ENCODE measurements at places on chromosomes 3 and 15.

DNA sequence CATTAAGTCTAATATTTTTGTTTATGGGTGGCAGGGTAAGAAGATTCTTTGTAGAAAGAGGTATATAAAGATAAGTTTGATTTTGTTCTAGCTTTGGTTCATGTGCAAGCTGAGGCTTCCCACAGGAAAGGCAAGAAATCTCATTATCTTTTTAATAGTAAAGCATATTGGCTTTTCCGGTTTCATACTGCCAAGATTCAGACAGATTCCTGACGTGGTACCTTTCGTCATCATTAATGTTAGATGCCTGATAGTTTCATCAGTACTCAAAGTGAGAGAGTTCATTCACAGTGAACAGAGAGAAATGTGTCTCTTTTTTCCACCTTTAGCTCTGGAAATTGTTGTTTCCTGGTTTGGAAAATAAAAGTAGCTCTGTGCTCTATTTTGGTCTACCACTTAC lies 16.5 kb downstream of the TPM1 start:
- no peak for DNase-seq

DNA sequence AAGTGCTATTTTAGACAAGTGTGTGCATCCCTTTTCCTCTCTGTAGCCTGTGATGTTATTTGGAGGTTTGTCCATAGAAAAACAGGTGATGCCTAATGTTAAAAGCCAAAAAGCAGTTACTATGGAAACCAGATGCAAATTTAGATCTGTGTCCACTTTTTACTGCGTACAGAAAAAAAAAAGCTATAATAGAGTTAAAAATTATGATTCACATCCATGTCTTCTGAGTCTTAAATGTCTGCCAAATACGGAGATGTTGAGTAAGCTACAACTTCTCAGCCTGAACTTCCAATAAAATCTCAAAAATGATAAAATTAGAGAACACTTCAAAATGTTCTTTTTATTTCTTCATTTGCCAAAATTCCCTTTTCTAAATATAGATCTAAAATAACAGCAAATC lies 74.2 kb upstream of the GAP43 start:
- no peak for DNase-seq

DNA sequence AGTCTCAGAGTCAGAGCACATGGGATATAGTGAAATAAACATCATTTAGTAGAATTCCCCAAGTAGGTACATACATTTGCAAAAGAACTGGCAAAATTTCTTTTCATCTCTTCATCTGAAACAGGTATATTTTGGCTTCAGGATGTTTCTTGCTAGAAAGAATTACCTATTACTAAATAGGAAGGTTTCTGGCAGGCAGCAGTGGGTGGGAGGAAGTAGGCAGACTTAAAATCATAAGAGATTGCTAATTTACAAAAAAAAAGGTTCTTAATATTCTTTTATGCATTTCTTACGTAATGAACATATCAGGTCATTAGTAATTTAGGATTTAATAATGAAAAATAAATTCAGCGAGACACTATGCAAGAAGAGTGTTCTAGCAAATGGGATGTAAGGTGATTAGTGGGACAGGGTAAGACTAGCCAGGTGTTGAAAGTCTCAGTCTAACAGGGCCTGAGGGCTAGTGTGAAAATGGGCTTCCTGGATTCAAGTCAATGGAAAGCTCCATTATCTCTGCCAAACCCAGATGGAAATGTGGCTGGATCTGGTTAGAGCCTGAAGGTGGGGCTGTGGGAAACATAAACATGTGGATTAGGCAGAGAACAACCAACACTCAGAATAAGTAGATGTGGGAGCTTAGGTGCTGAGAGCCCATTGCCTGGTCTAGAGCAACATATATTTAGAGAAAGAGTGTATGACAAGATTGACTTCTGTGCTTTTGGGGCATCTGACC lies 127.4 kb upstream of the FEZF2 start:
- DNase-seq = no peak

- DNase-seq = no peak
Observed at GRCh38 chr15:37056177-37057121, 43.9 kb downstream of the MEIS2 start.

DNA sequence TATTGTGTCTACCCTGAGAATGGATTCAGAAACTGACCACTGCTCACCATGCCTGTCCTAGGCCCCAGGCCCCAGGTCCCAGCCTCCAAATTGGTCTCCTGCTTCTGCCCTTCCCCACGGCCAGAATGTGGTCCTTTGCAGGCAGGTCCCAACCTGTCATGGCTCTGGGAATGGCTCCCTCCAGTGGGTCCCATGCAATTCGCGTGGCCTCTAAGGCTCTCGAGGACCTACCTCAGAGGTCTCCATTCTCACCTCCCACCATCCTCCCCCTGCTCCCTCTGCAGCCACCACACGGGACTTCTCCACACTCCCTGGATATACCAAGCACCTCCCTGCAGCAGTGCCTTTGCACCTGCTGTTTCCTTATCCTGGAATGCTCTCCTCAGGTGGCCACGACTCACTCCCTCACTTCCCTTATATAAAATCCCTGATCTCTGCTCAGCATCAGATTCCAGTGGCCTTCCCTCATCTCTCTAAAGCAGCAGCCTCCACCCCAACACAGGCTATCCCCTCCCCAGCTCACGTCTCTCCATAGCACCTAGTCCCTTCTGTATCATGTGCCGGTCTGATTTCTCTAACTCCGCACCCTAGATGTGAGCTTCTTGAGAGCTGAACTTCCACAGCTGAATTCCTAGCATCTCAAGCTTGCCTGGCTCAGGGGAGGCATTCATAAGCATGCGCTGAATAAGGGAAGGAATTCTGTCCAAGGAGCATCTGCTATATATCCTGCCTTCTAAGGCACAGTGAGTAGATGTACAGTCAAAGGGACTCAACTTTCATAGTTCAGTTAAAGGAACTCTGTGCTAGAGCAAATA lies 56.9 kb downstream of the ARRDC4 start:
- no peak for DNase-seq

DNA sequence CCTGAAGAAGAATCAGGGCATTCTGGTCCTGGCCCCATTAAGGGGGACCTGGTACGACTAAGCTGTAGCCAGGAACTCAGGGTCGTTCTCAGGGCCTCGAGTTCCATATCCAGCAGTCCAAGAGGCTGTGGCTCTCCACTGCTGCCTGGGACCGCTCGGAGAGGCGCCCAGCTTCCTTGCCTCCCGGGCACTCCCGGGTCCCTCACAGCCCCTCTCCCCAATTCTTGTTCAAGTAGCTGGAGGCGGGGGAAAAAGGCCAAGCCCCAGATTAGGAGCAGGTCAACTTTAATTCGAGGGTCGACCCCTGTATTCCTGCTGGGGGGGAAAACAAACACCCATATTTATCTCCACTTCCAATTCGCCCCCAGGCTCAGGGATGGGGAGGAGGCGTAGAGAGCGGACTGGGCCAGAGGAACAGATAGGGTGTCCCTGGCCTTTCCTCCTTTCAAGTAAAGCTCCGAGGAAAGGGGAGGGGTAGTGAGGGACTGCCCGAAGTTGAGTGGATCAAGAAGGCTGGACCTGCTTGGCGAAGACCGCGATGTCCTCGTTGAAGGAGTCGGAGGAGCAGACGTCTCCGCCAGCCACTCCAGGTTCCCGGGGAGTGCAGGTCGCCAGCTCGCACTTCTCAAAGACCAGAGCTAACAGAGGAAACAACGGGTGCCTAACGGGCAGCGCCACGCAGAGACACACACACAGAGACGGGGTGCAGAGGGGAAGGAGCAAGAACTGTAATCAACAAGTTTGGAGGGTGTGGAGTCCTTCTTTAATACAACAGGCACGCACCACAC lies 4.4 kb downstream of the MEIS2 start:
- no peak for DNase-seq

- DNase-seq = no peak
Observed at GRCh38 chr3:180073561-180073960, 36.8 kb upstream of the PEX5L start.

GRCh38 chr3:57758686-57759085 lies 2.6 kb downstream of the SLMAP start:
- DNase-seq = no peak

GRCh38 chr3:135981701-135982403 lies 16.3 kb downstream of the PPP2R3A start:
- no peak for DNase-seq

GRCh38 chr15:93321881-93322282 lies 232.9 kb upstream of the RGMA start:
- no peak for DNase-seq

DNA sequence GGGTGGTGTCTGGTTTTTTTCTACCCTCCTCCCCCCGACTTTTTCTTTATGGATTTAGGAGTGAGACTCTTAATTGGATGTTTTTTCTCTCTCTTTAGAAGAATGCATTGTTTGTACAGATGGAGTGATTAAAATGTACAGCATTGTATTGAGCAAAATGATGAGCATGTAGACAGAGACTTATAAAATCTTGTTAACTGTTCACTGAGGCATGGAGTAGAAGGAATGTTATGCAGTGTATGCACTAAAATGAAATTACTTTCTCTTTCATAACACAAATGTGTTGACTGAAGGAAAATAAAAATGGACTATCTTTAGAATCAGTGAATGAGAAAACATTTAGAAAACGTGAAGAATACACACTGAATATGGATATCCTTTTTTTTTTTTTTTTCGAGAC lies 39.8 kb downstream of the ZFAND6 start:
- no peak for DNase-seq

- no peak for DNase-seq
Observed at GRCh38 chr3:65436580-65436979, 602.1 kb downstream of the MAGI1 start.

- no peak for DNase-seq
Observed at GRCh38 chr3:160738048-160738447, 18.0 kb upstream of the PPM1L start.

DNA sequence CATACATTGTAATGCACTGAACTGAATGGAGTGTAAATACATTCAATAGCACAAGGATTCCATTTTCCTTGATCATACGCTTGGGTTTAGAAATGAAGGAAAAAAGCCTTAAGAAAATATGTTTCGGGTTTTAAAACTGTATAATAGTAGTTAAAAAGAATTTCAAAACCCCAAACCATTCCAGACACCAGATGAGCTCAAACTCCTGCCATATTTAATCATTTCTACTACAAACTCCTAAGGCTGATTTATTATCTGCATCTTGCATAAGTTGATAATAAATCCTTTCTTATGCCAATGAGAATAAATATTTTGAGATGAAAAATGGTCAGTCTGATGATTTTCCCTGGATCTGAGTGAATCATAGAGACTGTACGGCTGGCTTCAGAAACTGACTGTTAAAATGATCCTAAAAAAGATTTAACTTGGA lies 51.0 kb downstream of the NR1D2 start:
- no peak for DNase-seq

DNA sequence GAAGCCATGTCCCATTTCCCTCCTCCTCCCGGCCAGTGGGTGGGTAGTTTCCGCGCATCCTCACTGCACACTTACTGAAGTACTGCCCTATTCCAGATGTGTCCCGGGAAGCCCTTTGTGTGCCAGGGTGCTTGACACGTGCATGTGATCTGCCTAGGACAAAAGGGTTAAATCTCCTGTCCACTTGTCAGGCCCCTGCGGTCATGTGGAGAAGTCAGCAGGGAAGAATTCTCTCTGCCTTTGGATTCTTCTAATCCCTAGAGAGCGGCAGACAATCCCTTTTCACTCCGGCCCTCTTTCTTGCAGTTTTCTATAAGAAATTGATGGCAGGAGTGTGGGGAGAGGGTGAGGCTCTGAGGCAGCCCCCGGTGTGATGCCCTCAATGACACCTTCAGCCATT lies 19.8 kb downstream of the ST8SIA2 start:
- no peak for DNase-seq

GRCh38 chr3:113912552-113913236 lies 35.1 kb upstream of the ZDHHC23 start:
- no peak for DNase-seq

DNA sequence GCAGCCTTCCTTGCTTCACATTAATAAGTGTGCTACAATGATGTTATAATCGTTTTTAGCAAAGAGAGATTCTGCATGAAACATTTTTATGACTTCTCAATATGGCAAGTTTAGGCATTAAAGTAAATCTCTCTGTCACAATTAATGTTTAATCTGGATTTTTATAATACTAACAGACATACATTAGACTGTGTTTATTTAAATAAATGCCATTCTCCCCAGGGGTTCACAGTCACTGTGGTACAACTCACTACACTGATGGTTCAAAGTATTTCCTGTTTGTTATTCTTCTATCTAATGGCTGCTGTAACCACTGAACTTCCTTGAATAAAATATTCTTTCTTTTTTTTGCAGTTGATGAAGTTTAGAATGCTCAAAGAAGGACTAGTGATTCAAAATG lies 59.0 kb downstream of the SLC12A1 start:
- no peak for DNase-seq

DNA sequence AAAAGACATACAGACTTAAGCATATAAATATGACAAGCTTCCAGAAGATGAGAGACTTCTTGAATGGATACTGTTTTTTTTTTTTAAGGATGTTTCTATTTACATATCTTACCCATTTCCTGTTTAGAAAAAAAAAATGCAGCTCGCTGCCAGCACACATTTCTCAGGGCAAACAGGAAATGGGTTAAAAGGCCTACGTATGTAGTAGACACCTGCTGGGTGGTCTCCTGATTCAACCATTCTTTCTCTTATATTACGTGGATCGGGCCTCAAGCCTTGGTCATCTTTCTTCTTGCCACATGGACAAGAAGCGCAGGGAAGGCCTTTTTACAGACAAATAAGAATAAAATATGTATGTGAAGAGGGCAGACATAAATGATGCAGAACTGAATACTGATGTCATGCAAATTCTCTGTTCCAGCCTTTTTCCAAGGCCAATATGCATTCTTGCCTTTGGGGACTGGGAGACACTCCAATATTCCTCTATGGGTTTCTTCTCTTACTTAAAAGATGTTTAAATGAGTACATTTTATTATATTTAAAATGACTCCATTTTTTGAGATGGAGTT lies 35.0 kb upstream of the TJP1 start:
- DNase-seq = no peak

GRCh38 chr15:57079446-57079845 lies 161.0 kb downstream of the TCF12 start:
- no peak for DNase-seq

DNA sequence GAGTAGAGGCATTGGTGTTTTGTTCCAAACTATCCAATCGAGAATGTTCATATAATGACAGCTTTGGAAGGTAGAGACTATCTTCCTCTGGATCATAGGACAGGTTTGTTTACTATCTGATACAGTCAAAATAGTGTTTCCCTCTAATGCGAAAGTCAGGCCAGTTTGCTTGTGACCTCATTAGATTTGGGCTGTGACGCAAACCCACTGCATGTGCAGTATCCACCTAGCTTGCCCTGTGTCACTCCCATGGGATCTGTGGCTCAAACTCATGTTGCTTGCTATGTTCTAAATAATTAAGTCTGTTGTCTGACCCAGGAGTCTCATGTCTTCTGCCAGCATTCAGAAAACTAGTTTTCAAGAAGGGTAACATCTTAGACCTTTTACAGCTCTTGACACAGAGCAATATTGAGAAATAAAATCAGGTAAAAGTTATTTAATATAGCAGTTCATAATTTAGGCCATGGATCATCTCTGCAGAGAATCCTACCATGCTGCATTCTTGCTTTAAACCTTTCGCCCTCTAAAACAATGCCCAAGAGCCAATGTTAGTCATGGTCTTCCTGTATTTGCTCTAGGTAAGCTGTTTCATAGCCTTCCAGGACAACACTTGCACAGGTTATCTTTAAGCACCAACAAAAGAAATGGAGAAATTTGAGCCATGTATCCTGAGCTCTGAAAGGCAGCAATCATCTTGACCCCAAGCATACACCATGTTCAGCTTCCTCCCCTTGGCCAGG lies 26.4 kb downstream of the NIT2 start:
- DNase-seq = no peak

All from activated B cell treated with CpG ODN at 0.5 μM for 24 hours (primary cell).